ENCODE measurements at places on chromosomes 12 and 14. TPM values are rescaled to one million over a fixed set of nuclear protein-coding genes. Genes with fewer than 3 reads are reported as not detected.

The APOLD1 gene
- total RNA-seq = 90.4 TPM

The TMEM233 gene
- 2.1 TPM for total RNA-seq

The ZBTB42 gene
- total RNA-seq = 1.1 TPM

The LALBA gene
- not detected for total RNA-seq

The TUBA1C gene
- 15.7 TPM for total RNA-seq

The RERGL gene
- 4.5 TPM for total RNA-seq

The TAS2R19 gene
- 9.4 TPM for total RNA-seq

The PRB2 gene
- total RNA-seq = 5.8 TPM

All from dorsolateral prefrontal cortex (tissue), 122 donors.